SK-N-SH (cell line): ENCODE measurements at places on chromosomes 6 and 20. TPM values are rescaled to one million over a fixed set of nuclear protein-coding genes. Genes with fewer than 3 reads are reported as not detected.

DNA sequence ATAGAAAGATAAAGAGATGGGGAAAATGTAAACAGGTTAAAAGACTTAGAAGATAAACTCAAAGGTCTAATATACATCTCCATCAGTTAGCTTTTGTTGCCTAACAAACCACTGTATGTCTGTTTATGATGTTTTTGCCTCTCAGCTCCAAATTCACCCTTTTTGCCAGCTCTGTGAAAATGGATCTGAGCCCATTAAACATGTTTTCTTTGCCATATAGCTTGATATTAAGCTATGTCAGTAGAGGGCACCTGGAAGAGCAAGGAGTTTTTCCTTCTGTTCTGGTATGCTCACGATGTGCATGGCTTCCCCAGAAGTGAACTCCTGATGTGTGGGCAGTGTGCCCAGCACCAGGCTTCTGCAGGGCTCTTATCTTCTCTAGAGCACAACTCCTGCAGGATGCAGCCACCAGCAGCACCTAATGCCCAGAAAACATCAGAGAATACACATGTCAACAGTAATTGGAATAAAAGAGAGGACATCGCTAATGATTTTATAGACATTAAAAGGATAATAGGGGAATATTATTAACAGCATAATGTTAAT is 14.6 kb upstream of the SNX9 start:
- no peaks in the 10 kb centered on the region for H3K36me3 ChIP-seq
- no peaks in the 10 kb centered on the region for H3K27me3 ChIP-seq
- no peak overlapping the region for H3K27ac ChIP-seq
- H3K4me3 ChIP-seq = no peak overlapping the region

Gene BFSP1
- 6.7 and 7.1 TPM in 2 replicates for polyA plus RNA-seq

DNA sequence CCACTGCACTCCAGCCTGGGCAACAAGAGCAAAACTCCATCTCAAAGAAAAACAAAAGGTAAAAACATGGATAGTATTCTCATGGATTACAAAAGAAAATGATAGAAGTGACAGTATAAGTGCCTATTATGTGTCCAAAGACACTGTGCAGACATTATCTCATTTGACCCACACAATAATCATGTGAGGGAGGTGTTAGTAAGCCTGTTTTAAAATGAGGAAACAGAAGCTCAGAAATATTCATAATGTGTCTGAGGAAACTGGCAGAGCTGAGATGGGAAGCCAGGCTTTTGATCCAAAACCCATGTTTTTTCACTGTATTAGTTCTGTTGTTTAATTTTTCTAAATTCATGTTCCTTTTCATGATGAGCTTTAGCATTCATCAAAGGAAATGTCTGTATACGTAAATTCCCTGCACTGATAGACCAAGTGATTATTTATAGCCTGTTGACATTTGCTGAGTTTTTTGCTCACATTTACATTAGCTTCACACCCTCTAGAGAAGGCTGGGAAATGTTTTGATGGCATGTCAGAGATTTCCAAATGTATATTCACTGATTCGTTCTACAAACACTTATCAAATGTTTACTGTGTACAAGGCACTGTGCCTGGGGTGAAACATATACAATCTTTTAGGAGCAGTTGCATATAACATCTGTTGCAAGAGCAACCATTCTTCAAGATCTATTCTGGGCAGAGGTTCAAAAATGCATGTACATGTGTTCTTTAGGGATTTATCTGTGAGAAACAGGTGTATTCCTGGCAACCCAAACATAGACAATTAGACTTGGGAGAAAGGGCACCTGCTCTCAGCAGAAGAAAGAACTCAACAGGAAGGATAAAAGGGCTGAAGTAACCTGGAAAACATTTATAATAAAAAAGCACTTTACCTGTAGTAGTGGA is 331.5 kb downstream of the SAMD5 start:
- no peaks in the 10 kb centered on the region for H3K4me1 ChIP-seq
- no peak overlapping the region for H3K4me3 ChIP-seq
- H3K36me3 ChIP-seq = no peaks in the 10 kb centered on the region
- no peak for DNase-seq
- no peaks in the 10 kb centered on the region; the same call in 1 of the 2 replicates for H3K27me3 ChIP-seq
- H3K27ac ChIP-seq = no peak overlapping the region

- H3K27ac ChIP-seq = no peak overlapping the region
- DNase-seq = no peak
- H3K27me3 ChIP-seq = no peaks in the 10 kb centered on the region; the same call in 1 of the 2 replicates
- H3K36me3 ChIP-seq = no peaks in the 10 kb centered on the region
- no peak overlapping the region for H3K4me3 ChIP-seq
Observed at GRCh38 chr20:4836935-4837334, 115.2 kb downstream of the PRND start.

DNA sequence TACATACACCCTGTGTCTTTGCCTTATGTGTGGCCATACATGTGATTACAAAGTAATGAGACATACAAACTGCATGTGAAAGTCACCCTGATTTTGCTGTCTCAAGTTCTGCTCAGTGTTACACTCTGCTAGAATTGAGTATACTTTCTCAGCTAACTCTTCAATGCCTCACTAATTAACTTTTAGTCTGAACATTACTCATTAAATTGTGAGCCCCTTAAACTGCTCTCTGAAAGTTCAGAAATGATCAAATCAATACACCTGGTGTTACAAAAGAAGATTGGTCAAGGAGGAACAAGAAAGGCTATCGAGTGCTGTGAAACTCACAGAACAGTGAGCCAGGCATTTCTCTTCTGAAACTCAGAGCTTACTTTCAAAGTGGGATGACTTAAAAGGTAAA is 71.3 kb downstream of the MKKS start:
- no peak for DNase-seq
- H3K4me3 ChIP-seq = no peak overlapping the region
- no peak overlapping the region for H3K27ac ChIP-seq
- H3K27me3 ChIP-seq = no peaks in the 10 kb centered on the region
- H3K4me1 ChIP-seq = no peaks in the 10 kb centered on the region
- no peaks in the 10 kb centered on the region for H3K36me3 ChIP-seq

Gene SLC13A3
- 0.10 and 0.21 TPM in 2 replicates for polyA plus RNA-seq
